RPMI7951 (cell line): ENCODE measurements at places on chromosomes 2 and 18.

DNA sequence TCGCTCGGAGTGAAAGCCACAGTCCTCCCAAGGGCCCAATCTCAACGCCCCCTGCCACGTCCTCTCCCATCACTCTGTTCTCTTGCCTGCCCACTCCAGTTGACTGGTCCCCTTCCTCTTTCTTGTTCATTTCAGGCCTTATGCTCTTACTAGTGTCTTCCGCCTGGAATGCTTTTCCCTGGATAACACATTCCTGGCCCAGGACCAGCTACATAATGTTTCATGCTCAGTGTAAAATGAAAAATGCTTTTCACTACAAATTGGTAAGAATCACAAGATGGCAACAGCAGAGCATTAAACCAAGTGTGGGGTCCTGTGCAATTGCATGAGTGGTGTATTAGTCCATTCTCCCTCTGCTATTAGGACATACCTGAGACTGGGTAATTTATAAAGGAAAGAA is 417.2 kb upstream of the KLHL29 start:
- DNase-seq: no peak

- DNase-seq: peak; percentile 43
Observed at GRCh38 chr2:38201784-38202183, 125.8 kb upstream of the CYP1B1 start.

GRCh38 chr2:38446418-38446817 is 69.3 kb upstream of the ATL2 start:
- DNase-seq: peak; percentile 12

- peak; percentile 47 for DNase-seq
Observed at GRCh38 chr2:11835403-11835802, 89.0 kb downstream of the LPIN1 start.

DNA sequence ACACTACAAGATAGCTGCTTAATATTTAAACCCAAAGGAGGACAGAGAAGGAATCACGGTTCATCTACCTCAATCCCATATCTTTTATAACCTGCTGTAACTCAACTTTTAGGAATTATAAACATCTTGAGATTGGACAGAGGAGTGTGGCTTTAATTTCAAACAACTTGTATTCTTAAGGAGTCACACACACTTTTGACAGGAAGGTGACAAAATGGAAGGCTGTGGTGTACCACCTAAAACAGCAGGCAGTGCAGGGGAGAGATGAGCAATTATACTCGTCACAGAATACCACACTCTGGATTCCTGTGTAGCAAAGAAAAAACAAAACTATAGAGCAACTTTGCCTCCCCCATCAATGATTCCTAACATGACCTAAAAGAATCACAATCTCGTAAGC is 194.8 kb downstream of the ZEB2 start:
- DNase-seq: no peak

GRCh38 chr2:133780099-133780996 is 212.1 kb upstream of the NCKAP5 start:
- DNase-seq: peak; percentile 81

GRCh38 chr2:3148716-3149115 is 228.9 kb downstream of the EIPR1 start:
- no peak for DNase-seq

GRCh38 chr18:5515011-5515784 is 28.6 kb downstream of the EPB41L3 start:
- DNase-seq: no peak

GRCh38 chr2:106977717-106978116 is 91.8 kb upstream of the ST6GAL2 start:
- DNase-seq: peak; percentile 52

- no peak for DNase-seq
Observed at GRCh38 chr2:227485429-227485828, 13.5 kb downstream of the AGFG1 start.

GRCh38 chr2:57698935-57699449 is 347.6 kb upstream of the VRK2 start:
- DNase-seq: no peak

DNA sequence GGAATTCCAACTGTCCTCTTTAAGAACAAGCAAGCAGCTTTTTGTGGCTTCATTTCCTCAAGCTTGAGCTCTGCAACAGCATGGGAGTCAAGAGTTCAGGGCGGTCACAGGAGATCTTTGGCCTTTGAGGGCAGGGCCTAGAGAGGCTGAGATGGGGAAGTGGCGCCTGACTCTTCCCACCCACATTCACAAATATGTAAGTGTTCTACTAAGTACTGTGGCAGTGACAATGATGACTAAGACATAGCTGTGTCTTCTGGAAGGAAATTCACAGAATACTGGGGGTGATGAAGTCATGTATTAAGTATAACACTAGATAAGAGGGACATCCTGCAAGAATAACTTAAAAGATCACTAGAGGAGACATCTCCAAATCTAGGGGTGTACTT is 15.0 kb downstream of the RND3 start:
- peak; percentile 84 for DNase-seq

DNA sequence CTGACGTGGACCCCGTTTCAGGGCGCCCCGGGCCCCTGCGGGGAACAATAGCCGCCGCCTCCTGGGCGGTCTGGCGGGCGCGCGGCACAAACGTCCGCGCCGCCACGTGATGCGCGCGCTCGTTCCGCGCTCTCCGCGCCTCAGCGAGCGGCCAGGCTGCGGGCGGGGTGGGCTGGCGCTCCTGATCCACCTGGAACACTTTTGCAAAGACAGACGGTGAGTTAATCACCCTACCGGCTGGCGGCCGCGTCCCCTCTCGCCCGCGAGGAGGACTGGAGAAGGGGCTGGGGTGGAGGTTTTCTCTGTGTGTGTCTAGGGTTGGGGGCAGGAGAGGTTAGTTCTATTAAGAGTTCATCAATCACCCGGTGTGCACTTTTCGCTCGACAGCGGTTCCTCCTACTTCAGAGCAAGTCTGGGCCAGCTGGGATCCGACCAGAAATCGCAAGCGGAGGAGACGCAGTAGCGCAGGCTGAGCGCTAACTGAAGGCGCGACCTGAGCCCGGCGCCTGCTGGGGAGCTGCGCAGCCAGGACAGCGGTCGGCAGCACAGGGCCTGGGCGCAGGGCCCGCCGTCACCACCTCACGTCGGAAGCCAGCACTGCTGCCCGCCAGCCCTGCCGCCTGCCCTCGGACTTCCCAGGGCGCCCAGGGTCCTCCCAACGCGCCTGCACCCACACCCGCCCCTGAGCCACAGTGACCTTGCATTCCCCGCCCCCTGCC is 10.3 kb upstream of the HOXD1 start:
- no peak for DNase-seq

DNA sequence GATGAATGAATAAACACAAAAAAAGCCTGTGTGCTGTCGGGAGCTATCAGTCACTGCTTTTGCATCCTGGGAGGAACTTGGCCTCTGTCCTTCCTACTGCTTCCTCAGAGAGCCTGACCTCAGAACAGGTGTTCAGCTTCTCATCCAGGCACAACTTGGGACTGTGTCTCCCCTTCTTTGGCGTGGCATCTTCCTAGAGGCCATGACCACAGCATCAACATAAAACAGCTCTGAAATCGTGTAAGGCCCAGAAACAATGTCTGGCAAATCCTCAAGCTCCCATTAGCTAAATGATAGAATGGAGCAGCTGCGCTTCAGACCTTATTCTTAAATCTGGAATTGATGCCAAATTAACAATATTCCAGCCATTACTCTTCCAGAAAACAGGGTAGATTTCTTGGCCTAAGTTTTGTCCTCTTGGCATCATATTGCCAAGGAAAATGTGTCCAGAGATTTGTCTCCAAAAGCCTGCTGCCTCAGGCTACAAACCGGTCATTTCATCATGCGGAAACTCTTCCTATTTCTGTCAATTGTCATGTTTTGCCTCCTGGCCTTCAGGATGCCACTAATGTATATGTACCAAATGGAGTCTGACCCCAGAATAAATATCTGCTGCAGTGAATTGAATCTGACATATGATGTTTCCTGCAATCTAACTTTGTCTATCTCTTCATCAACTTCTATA is 53.2 kb upstream of the RAB27B start:
- DNase-seq: peak; percentile 51

DNA sequence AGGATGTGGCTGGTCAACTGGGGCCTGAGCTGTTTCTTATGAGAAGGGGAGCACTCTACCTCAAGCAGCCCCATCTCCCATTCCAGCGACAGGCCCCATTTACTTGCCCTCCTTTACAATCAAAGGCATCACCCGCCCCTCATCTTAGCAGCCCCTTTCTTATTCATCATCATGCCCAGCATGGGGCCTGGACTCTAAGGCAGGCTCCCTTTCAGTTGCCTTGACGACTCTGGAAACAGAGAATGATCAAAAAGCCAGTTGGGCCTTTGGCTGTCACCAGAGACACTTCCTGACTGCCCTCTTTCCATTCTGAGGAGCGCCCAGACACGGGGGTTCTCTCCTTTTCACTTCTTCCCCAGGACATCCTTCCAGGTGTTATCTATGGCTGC is 11.2 kb downstream of the CELF4 start:
- DNase-seq: no peak

- DNase-seq: peak; percentile 20
Observed at GRCh38 chr2:149365931-149366583, 35.7 kb downstream of the LYPD6 start.

DNA sequence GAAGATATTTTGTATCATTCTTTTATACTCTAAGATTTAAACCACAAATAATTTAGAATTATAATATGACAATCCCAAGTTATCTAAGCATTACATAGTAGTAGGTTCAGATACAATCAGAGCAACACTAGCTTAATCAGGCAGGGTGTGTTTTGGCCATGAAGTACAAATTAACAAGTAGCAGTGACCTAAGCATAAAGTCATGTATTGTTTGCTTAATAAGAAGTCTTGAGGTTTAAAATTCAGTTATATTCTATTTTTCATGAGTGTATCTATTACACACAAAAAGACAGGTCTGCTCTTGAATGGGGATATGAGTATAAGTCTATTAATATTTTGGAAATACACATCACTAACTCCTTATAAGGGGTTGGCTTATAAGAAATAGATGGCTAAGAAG is 39.9 kb downstream of the DYNAP start:
- no peak for DNase-seq

- no peak for DNase-seq
Observed at GRCh38 chr18:8854550-8854949, 149.2 kb downstream of the MTCL1 start.

GRCh38 chr2:71600555-71600954 is 147.2 kb downstream of the DYSF start:
- DNase-seq: no peak

DNA sequence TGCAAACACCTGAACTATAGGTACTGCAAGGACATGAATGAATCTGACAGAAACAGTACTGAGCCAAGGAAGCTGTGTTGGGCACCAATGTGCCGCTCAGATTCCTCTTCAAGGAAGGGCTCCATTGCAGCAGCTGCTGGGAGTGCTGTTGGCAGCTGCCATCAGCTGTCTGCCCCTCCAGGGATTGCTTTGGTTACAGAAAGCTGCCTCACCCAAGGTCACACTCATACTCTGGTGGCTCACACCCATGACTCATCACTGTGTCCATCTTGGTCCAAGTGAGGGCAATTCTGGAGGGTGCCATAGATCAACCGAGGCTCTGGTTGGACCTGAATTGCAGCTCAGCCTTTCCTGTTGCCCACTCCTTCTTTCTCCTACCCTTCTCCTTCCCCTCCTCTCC is 24.4 kb upstream of the TRPM8 start:
- peak; percentile 74 for DNase-seq

DNA sequence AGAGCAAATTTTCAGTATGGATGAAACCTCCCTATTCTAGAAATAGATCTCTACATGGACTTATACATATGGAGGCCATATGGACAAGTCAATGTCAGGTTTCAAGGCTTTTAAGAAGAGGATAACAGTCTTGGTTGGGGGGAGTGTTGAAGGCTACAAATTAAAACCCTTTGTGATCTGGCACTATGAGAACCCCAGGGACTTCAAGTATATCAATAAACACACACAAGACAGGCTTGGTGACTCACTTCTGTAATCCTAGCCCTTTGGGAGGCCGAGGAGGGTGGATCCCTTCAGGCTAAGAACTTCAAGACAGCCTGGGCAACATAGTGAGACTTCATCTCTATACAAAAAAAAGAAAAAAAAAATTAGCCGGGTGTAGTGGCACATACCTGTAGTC is 127.2 kb upstream of the SP5 start:
- DNase-seq: peak; percentile 8

- DNase-seq: no peak
Observed at GRCh38 chr2:76157531-76157930, 446.8 kb upstream of the GCFC2 start.

- peak; percentile 19 for DNase-seq
Observed at GRCh38 chr18:44325903-44326635, 354.6 kb upstream of the SETBP1 start.

DNA sequence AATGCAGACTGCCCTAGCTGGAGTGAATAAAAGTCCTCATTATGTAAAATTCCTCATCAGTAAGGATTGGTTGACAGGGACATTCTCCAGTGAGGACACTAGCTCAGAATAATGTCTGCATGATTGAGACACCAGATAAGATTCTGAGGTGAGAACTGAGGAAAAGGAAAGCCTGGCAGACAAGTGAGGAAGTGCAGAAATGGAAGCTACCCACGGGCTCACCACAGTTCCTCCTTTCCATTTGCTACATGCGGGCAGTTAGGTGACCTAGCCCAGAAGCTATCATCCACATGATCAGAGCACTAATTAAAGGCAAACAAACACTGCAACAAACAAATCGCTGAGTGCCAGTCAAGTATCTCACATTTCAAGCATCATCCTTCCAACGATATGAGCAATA is 27.7 kb downstream of the NETO1 start:
- no peak for DNase-seq

DNA sequence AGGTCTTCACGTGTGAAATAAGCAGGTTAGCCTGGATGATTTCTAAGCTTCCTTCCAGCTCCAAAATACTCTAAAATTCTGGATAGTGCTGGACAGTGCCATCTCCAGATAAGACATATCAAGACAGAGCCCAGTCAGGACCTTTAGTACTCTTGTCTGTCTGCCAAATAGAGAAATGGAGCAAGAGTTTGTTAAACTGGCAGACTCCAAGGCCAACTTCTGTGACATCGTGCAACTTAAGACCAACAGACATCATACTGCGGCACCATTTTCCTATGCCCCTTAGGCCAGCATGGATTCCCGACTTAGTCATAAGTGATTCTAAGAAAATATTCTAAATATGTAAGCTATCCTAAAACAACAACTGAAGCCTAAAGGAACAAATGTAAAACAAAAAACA is 118.6 kb downstream of the RBMS1 start:
- DNase-seq: peak; percentile 69

DNA sequence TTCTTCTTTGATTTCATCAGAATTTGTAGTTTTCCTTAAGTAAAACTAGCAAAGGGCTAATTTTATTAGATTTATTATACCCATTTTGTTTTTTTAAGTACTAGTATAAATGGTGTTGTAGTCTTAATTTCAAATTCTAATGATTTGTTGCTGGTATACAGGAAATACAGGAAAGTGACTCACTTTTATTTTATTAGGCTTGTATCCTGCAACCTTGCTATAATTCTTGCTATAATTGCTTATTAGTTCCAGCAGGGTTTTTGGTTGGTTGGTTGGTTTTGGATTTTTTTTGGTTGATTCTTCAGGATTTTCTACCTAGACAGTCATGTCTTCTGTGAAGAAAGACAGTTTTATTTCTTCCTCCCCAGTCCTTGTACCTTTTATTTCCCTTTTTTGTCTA is 110.6 kb upstream of the IL1R2 start:
- DNase-seq: no peak
